Stimulated activated CD4-positive, alpha-beta T cell treated with anti-CD3 and anti-CD28 coated beads, TNF-alpha, amount 100 ng/mL, for 24 hours (primary cell): ENCODE measurements at places on chromosomes 12 and 14.

DNA sequence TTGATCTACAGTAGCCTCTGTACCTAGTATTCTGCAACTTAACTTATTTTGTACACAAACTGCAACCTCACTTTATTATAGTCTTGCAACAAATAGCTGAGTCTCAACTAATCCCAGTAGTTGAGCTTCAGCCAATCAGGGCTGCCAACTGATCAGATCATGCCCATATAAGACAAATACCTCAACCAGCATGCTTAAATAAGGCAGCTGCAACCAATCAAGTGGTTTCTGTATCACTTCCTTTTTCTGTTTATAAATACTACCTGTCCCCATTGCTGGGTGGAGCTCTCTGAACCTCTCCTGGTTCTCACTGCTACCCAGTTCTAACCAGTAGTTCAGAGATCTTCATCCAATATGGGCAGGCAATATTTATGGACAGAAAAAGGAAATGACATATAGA is 248.5 kb upstream of the FBXO33 start:
- DNase-seq = no peak

GRCh38 chr12:132471011-132471857 is 18.7 kb upstream of the FBRSL1 start:
- no peak for DNase-seq

DNA sequence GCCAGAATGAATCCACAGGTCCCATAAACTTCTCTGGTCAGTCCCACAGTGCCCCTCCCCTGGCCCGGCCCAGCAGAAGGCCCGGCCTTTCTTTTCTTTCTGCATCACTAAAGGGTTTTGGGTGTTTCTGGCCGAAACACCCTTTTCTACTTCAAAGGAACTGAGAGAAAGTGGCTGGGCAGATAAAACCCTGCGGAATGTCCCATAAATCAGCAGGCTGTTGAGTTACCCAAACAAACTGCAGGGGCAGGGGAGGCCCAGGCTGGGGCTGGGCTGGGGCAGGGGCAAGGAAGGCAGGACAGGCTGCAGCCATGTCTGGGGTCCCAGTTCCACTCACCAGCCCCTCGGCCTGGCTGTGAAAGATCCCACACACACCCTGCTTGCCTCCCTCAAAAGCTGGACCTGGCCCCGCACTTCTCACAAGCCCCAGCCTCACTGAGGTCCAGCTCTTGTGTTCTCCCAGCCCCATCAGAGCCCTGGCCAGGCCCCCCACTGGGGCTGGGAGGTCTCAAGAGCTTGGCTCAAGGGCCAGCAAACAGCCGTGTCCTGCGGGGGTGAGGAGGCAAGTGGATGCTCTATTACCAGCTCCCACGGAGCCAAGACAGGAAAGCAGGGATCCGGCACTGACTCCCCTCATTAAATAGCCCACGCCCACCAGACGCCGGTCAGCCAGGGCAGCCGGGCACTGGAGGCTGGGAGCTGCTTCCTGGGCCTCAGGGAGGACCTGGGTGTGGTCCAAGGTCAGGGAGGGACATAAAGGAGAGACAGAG is 41.9 kb downstream of the CCNK start:
- no peak for DNase-seq

DNA sequence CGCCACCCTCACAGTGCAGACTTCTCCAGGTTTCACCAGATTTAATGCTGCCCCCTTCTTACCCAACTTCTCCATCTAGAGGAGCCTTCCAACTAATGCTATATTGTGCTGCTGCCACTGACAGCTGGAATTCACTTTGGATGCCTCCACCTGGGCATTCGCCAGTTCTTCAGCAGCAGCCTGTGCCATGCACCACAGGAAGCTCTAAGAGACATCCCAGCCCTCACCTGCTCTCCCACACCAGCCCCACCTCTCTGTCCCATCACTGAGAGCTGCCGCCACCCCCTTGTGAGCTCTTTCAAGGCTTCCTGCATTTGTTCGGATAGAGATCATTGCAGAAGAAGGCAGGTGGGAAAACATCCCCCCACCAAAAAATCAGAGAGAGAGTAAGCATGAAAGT is 4.6 kb upstream of the KRT2 start:
- DNase-seq = no peak

DNA sequence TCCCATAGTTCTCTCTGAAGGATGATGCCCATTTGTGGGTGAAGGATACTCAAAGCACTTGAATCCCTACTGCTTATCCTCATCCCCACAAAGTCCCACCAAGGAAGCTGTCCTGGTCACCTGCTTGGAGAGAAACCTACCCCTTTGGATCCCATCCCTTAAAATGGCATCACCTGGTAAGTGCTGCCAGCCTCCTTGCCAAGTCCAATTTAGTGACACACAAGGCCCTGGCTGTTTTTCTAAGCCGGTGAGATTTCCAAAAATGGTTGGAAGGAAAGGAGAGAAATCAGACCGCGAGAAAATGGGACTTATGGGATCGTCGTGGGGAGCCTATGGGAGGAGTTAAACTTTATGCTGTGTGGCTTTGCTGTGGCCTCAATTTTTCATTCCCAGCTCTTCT is 358.2 kb downstream of the FUT8 start:
- no peak for DNase-seq

- DNase-seq = no peak
Measured at GRCh38 chr14:96135285-96135684, 69.4 kb upstream of the BDKRB2 start.

DNA sequence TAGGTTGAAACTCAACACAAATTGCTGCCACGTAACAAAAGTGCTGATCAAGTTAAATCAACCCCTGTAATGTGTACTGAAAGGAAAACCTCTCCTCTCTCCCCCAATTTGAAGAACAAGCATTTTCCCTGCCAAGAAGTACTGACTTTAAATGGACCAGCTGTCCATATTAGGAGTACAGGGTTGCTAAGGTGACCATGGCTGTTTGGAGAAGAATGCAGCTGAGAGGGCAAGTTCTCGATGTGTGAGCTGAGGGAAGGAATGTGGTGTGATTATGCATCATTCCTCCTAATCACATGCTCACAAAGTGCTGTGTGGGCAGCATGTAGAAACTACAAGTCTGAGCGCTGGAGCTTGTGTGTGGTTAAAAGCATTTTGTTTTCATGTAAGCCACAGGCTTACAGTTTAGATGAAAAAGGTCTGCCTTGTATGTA is 50.9 kb upstream of the CCT2 start:
- peak; percentile 5 for DNase-seq
